Transverse colon (tissue), 4 donors: ENCODE measurements at places on chromosomes 11 and 22.
A peak's percentile ranks its signal among the peaks of the same experiment; 100 is the strongest.

GRCh38 chr11:80837051-80837450 lies 1396.2 kb upstream of the TENM4 start:
- no peaks in the 10 kb centered on the region for H3K4me1 ChIP-seq
- H3K36me3 ChIP-seq = no peaks in the 10 kb centered on the region
- H3K27me3 ChIP-seq = no peaks in the 10 kb centered on the region

GRCh38 chr11:76648061-76648460 lies 22.5 kb downstream of the LRRC32 start:
- DNase-seq = no peak

- H3K36me3 ChIP-seq = no peaks in the 10 kb centered on the region
- no peaks in the 10 kb centered on the region for H3K27me3 ChIP-seq
- H3K4me3 ChIP-seq = no peak overlapping the region
- peak overlapping the region; percentile 0 for H3K27ac ChIP-seq
- no peak for DNase-seq
These were observed 28.2 kb downstream of the OR6Q1 start for GRCh38 chr11:58059007-58059350.

- peaks cover 40% of the 10 kb centered on the region for H3K4me1 ChIP-seq
- H3K4me3 ChIP-seq = no peak overlapping the region
- no peak for DNase-seq
- H3K27me3 ChIP-seq = no peaks in the 10 kb centered on the region
- H3K27ac ChIP-seq = no peak overlapping the region
These were observed 16.5 kb downstream of the MIF start for GRCh38 chr22:23910496-23911190.

DNA sequence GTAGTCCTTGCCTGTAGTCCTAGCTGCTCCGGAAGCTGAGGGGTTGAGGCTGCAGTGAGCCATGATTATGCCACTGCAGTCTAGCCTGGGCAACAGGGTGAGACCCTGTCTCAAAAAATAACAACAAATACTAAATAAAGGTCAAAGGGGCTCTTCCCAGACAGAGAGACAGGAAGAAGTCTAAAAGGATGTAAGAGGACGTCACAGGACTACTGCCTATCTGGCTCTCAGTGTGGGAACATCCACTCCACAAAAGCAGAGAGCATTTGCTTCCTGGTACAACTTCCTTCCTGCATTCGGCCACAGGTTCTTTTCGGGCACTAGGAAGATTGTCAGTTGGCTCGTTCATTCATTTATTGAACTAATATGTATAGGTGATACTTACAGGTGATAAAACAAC lies 110.6 kb downstream of the SGSM3 start:
- H3K4me1 ChIP-seq = peaks cover 31% of the 10 kb centered on the region
- no peaks in the 10 kb centered on the region for H3K27me3 ChIP-seq
- H3K36me3 ChIP-seq = no peaks in the 10 kb centered on the region
- H3K27ac ChIP-seq = no peak overlapping the region
